ENCODE measurements at places on chromosomes 4 and X.
A peak's percentile ranks its signal among the peaks of the same experiment; 100 is the strongest.

GRCh38 chr4:4843635-4844291 is 15.7 kb upstream of the MSX1 start:
- peak; percentile 45 for DNase-seq
- H3K27ac ChIP-seq: no peak overlapping the region
- no peak overlapping the region for H3K4me3 ChIP-seq
- H3K36me3 ChIP-seq: no peaks in the 10 kb centered on the region
- no peaks in the 10 kb centered on the region for H3K4me1 ChIP-seq
- no peaks in the 10 kb centered on the region for H3K27me3 ChIP-seq

DNA sequence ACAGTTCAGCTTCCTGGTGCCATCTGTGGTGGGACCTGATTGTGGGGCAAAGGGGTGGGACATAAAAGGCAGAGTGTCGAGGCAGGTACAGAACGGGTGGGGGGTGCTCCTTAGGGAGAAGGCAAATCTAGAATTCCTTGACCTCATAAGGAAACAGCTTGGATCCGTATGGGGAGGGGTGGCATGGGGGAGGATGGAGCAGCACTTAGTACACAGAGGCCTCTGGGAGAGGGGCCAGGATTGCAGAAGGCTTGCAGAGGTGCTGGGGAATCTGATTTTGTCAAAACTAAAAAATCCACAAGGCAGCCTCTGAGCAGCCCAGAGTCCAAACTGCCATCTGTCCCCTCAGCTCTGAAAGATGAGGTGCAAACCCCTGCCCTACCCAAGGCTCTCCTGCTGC is 2.3 kb upstream of the EMD start:
- no peak overlapping the region for H3K4me3 ChIP-seq
- peaks cover 6% of the 10 kb centered on the region for H3K36me3 ChIP-seq
- no peaks in the 10 kb centered on the region for H3K4me1 ChIP-seq
- peak overlapping the region; percentile 98 for H3K27ac ChIP-seq

DNA sequence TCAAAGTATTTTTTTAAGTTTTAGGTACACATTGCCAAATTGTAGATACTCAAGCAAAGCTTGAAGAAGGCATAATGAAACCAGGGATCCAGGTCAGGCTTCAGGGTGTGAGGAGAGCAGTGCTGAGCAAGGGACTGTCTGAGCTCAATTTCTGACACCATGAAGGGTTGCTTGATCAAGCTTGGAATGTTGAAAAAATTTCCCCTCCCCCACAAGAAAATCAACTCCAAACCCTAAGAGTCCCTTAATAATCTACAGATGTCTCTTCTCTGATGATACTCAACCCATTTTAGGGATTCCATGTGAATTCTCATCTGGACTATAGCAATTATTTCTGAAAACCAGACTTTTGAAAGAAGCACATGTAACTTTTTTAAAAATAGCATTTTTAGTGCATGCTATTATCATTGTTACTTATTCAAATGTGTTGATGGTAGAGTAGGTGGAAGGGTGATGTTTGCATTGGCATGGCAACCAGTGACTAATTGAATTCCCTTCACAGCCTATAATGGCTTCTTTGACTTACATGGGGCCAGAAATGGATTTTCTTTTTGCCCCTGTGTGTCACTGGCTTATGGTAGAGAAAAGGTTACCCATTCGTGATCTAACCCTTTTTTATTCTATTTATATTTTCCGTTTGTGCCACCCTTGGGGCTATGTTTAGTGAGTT is 252.0 kb downstream of the FBXW7 start:
- no peaks in the 10 kb centered on the region for H3K4me1 ChIP-seq
- no peak overlapping the region for H3K27ac ChIP-seq
- no peak overlapping the region for H3K4me3 ChIP-seq
- H3K36me3 ChIP-seq: no peaks in the 10 kb centered on the region
- H3K27me3 ChIP-seq: no peaks in the 10 kb centered on the region
- no peak for DNase-seq

GRCh38 chrX:96435378-96436035 is 249.1 kb upstream of the DIAPH2 start:
- H3K4me3 ChIP-seq: no peak overlapping the region
- no peaks in the 10 kb centered on the region for H3K36me3 ChIP-seq
- H3K4me1 ChIP-seq: no peaks in the 10 kb centered on the region
- DNase-seq: no peak
- H3K27ac ChIP-seq: no peak overlapping the region
- H3K27me3 ChIP-seq: no peaks in the 10 kb centered on the region

DNA sequence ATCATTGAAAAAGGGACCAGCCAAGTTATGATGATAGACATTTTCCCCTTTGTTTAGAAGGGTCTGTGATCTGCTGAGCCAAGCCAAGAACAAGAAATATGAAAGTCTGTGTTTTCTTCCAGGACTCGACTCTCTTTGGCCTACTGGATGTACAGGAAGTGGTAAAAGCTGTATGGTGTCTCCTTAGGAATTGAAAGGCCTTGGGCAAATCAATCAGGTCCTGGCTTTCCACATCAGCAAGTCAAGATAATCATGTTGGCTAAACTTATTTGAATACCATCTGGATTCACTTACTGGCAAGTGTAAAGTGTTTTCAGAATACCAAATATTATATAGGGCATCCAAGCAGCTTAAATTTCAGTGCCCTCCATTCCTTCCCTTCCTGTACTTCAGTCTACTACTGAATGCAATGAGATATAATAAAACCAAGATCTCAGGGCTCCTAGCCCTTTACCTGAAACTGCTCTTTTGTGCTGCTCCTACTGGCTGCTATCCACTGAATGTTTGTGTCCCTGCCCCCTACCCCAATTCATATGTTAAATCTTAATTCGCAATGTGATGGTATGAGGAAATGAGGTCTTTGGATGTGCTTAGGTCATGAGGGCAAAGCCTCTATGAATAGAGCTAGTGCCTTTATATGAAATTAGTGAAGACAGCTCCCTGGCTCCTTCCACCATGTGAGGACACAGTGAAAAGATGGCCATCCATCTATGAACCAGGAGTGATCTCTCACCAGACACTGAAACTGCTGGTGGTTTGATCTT is 578.0 kb downstream of the SPRY1 start:
- no peaks in the 10 kb centered on the region for H3K36me3 ChIP-seq
- H3K4me1 ChIP-seq: no peaks in the 10 kb centered on the region
- H3K27me3 ChIP-seq: no peaks in the 10 kb centered on the region
- DNase-seq: no peak
- no peak overlapping the region for H3K27ac ChIP-seq
